ENCODE measurements at places on chromosomes 4 and X.

GRCh38 chrX:85851418-85851817 lies 195.9 kb downstream of the CHM start:
- DNase-seq = no peak

DNA sequence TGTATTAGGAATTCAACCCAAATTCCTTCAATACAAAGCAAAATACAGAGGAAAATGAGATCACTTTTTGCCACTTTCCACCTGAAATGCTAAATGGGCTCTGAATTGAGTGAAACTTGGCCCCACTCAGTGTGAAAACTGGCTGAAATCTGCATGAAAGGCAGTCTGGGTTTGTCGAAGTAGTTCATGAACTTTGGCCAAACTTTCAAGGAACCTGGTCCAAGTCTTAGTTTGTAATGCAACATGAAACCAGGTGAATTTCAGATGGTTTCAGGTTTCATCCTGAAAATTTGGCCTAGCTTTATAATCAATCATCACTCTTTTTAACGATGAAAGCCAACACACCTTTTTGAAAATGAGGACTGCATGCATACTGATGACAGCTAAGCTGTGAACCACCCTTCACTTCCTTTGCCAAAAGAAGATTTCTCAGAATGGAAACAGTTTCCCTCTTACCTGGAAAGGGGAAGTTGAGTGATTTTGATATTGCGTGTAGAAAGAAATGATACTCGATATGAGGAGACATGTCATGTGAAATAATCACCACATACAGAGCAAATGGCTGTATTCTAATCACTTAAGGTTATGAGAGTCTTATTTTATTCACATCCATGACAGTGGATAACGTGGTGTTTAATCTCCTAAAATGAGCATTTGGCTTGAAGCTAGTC lies 209.9 kb upstream of the ETNPPL start:
- DNase-seq = no peak

- DNase-seq = no peak
Observed at GRCh38 chr4:86921608-86922252, 13.1 kb upstream of the AFF1 start.

GRCh38 chr4:159562366-159562765 lies 459.5 kb downstream of the RAPGEF2 start:
- DNase-seq = no peak

GRCh38 chr4:26073886-26074560 lies 160.0 kb downstream of the SMIM20 start:
- DNase-seq = no peak

GRCh38 chr4:53614591-53614990 lies 23.3 kb upstream of the LNX1 start:
- peak; percentile 73 for DNase-seq

- no peak for DNase-seq
Observed at GRCh38 chrX:71637253-71637618, 18.9 kb upstream of the CXCR3 start.

- DNase-seq = no peak
Observed at GRCh38 chrX:82208975-82209374, 1007.1 kb downstream of the SH3BGRL start.

GRCh38 chr4:132540797-132541196 lies 608.3 kb upstream of the PCDH10 start:
- DNase-seq = no peak

DNA sequence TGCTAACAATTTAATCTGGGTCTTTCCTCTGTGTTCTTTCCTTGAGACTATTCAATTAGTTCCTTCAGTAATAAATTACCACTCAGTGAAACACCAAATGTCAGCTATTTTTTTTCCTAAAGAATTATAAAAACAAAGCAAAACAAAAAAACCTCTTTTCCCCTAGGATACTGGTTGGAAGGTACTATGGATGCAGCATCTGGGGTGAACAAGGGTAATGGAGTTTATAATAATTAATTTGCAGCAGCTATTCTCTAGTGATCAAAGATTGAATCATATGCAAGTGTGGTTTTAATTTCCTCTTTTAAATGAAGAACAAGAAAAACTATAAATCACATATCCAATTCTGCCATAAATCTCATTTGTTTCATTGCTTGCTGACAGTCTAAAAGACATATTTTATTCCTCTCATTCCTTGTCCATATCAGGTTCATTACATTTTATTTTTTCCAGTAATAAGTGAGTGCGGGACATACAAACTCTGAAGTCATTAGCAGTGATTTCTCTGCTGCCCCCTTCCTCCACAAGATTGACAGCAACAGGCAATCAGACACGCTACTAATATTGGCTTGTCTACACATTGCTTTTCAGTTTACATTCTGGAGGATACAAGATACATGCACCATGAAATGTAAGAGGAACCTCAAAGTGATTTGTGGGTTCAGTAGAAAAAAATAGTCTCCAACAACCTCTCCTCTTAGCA lies 1093.4 kb upstream of the SLIT2 start:
- DNase-seq = no peak

DNA sequence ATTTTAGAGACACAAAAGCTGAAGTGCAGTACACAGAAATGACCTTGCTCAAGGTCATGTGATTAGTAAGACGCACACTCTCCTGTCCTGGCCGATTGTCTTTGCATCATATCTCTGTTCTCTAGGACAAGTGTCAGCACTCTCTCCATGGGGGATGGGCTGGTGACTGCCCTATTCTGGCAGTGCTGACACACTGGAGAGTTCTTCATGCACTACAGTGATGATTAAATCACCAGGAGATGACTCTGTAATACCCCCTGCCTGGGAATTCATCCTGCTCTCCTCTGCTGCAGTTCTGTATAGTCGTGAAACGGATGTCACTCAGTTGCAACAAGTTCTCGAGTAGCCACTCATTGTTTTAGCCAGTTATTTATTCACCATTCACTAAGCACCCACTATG lies 5.3 kb upstream of the SHISA3 start:
- no peak for DNase-seq

DNA sequence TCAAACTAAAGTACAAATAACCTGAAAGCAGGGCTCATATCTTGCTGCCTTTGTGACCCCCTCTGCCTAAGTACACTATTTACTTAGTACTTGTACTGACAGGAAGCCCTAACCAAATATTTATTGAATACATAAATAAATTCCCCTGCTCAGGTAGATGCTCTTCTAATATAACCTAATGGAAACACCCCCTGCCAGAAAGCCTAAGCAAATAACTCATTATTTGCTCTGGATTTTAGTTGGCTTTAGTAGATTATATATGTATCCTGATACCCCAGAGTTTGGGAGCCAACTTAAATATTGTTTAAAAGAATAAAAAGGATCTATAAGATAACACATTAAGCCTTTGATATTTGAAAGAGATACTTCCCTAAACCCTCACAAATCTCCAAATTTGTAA lies 318.2 kb downstream of the PPP1R2C start:
- no peak for DNase-seq

- DNase-seq = no peak
Observed at GRCh38 chr4:72604324-72604723, 35.3 kb upstream of the ADAMTS3 start.

DNA sequence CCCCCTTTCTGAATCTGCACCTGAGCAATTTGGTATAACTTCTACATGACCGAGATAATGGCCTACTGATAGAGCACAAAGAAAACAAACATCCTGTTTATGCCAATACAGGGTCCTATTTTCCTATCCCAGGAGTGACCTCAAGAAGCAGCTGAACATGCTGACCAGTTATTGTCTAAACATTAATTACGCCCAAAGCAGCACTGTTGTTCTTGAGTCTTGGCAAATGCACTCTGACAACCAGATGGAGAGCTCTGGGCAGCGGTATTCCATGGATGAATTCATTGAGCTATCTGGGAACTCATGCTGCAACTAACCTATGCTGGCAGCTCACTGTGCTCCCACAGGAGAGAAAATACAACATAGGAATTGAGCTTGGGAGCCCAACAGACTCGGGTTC lies 52.6 kb downstream of the PCYT1B start:
- no peak for DNase-seq

DNA sequence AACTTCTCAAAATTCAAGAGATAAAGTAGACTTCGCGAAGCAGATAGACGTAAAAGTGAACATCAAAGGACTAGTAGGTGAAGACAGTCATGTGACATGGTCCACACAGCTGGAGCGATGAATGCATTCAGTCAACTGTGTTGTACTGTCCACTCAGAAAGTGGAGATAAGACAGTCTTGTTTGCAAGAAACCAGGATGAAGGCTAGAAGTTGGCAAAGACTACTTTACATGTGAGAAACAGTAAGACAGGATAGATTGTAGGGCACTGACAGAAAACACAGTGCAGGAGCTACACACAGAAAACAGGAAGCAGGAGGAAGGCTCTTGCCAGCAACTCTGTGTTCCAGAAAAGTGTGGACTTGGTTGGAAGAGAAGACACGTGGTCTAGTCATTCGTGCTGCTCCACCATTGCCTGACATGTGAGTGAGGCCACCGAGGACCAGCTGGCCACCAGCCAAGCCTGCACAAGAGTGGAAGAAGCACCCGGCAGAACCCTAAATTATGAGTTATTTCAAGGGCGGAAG lies 78.9 kb downstream of the FAT1 start:
- DNase-seq = no peak

DNA sequence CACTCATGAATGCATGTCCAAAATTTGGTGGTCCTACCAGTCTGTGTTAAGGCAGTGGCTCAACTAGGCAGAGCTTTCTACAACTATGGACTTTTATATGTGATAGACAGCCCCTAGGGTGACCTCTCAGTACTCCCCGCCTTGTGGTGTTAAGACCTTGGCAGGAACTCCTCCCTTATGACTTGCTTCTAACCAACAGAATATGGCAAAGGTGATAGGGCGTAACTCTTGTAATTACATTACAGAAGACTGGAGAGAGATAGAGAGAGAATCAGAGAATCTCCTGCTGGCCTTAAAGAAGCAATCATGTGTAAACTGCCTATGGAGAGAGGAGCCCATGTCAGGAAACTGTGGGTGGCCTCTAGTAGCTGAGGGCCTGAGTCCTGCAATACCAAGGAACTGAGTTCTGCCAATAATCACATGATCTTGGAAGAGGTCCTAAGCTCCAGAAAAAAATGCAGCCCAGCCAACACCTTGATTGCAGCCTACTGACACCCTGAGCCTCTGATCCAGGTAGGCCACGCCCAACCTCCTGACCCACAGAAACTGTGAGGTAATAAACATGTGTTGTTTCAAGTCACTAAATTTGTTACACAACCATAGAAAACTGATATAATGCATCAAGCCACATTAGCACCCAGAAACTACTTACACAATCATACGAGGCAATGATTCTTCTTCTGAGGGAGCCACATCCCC lies 68.9 kb downstream of the INPP4B start:
- DNase-seq = no peak

DNA sequence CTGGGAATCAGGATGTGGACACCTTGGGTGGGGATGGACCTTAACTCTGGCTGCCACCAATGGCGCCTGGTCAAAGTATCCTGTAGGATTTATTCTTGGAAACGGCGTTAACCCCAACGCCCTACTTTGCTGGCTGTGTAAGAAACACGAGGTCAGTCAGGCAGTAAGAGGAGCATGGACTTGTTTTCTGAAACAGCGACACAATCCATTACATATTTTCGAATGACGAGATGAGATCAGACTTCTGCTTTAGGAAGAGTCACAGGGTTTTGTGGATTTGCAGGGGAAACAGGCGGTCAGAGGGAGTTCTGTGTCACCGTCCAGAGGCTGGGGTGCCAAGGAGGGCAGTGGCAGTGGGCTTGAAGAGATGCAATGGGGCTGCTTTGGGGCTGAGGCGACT lies 92.2 kb downstream of the TBL1X start:
- DNase-seq = no peak

DNA sequence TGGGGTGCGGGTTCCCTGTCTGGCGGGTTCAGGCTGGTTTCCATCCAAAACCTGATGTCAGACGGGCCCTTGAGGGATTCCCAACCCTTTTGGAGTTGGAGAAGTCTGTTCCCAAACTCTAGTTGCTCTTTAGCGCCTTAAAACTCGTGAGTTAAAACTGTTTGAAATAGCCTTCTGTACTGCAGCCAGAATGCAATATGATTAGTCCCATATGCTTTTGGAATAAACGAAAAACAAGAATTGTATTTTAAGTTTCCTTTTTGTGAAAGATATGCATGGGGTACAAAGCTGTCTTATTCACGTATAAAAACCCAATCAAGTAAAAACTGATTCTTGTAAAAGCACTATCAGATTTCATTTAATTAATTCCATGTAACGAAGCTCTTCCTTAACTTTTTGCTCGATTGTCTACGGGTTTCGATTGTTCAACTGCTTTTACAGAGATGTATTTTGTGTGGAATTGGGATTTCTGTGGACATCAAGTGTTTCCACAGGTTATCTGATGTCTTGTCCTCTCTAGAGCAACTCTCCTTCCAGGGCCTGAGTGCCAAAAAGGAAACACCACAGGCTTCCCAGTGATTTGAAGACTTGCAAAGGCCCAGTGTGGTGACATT lies 49.5 kb downstream of the CLDN34 start:
- DNase-seq = no peak

DNA sequence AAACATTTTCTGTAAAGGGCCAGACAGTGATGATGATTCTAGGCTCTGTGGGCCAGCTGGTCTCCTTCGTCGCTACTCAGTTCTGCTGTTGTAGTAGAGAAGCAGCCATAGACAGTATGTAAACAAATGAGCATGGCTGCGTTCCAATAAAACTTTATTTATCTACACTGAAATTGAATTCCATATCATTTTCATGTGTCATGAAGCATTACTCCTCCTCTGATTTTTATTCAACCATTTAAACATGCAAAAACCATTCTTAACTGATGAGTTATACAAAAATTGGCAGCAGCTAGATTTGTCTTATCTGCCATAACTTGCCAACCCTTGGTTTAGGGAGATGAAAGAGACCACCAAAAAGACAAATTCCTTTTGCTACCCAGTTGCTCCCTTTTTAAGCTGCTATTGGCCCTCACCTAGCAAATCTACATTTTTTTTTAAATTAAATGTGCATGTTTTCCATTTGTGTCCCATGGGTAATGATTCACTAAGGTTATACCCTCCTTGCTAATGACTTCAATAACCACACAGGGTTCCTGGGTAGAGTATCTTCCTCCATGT lies 309.9 kb downstream of the DHX15 start:
- DNase-seq = no peak

GRCh38 chr4:105293360-105293759 lies 146.7 kb downstream of the TET2 start:
- no peak for DNase-seq

DNA sequence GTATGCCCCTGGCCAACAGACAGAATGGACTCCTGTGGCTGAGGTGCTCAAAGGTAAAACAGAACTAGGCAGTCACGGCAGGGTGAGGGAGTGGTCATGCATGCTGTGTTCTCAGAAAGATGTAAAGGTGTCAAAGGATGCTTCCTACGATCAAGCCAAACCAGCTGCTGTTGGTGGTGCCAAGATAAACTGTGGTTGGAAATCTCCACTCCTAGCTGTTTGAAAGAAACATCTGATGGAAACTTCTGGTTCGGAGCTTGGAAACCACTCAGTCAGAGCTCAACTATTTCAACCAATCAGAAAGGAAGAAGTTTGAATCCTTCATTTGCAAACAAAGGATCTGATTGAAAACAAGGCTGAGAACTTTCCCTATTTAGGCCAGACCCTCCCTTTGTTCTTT lies 68.5 kb upstream of the DDX60 start:
- no peak for DNase-seq
